ENCODE measurements at places on chromosomes 12 and 14. TPM values are rescaled to one million over a fixed set of nuclear protein-coding genes. Genes with fewer than 3 reads are reported as not detected.

Gene GPR65
- polyA plus RNA-seq, result 0.88 TPM

Gene BCL11B
- polyA plus RNA-seq, result 1.4 TPM

Gene MYF5
- polyA plus RNA-seq, result 29.5 TPM

Gene DIO3
- polyA plus RNA-seq, result 3.7 TPM

Gene SPIC
- not detected for polyA plus RNA-seq

Gene DBX2
- 0.12 TPM for polyA plus RNA-seq

Gene WNT5B
- polyA plus RNA-seq, result 34.0 TPM

Gene ALDH1L2
- 6.6 TPM for polyA plus RNA-seq

Gene DEPDC4
- 2.3 TPM for polyA plus RNA-seq

Gene ANKRD33
- not detected for polyA plus RNA-seq

Gene P2RX2
- not detected for polyA plus RNA-seq

Gene BICD1
- 8.2 TPM for polyA plus RNA-seq

Gene CCDC38
- polyA plus RNA-seq, result not detected

Gene PLA2G1B
- not detected for polyA plus RNA-seq

Gene KRT86
- polyA plus RNA-seq, result 0.19 TPM

Gene FGD6
- polyA plus RNA-seq, result 3.4 TPM

Gene E2F7
- polyA plus RNA-seq, result 3.6 TPM

Gene TGFB3
- polyA plus RNA-seq, result 86.8 TPM

Gene SLC39A2
- not detected for polyA plus RNA-seq

Gene PRH2
- polyA plus RNA-seq, result not detected

Gene C14orf180
- polyA plus RNA-seq, result 13.3 TPM

Gene SYT10
- polyA plus RNA-seq, result not detected

Gene TAS2R19
- polyA plus RNA-seq, result 1.3 TPM

Gene TRHDE
- polyA plus RNA-seq, result 0.40 TPM

All from hindlimb muscle (tissue), 1 donor.